Kidney capillary endothelial cell (primary cell): ENCODE measurements at places on chromosomes 5 and 9.

DNA sequence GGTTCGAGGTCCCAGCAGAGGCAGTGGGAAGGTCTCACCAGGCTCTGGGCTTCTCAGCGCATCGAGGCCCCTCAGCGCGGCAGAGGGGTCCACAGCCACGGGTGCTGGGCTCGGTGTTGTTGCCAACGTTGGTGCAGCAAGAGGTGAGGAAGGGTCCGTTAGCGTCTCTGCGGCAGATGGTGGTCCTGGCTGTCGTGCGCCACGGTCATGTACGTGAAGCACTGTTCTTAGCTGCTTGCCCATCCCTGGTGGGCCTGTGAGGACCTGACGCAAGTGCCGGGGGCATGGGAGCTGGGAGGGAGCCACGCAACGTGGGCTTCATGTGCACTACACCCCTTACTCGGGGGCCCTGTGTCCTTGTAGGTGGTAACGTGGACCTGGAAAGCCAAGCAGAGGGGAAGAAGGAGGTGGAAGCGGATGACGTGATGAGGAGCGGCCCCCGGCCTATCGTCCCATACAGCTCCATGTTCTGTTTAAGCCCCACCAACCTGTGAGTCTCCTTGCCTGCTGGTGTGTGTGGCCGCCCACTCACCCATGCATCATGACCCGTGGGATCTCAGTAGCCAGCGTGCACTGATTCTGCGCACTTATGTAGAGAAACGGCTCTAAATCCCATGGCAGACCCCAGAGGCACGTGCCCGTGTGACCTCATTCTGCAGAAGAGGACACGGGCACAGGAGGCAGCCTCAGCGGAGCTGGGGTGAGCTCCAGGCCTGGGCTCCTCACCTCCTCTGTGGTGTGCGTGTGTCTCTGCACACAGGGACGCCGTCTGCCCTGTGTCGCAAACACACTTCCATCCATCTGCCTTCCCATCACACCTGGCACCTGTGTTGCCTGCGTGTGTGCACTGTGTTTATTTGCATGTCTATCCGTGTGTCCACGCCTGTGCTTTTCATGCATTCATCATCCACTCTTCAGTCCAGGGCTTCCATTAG, 166.1 kb downstream of the CACNA1B start:
- DNase-seq = no peak

- no peak for DNase-seq
Measured at GRCh38 chr9:842635-843426, 1.3 kb downstream of the DMRT1 start.

- DNase-seq = no peak
Measured at GRCh38 chr9:119588874-119589744, 219.9 kb upstream of the BRINP1 start.

GRCh38 chr9:19136129-19136528, 8.8 kb upstream of the PLIN2 start:
- DNase-seq = no peak

GRCh38 chr9:16348531-16348930, 521.9 kb downstream of the BNC2 start:
- DNase-seq = no peak

GRCh38 chr5:103942587-103943186, 380.1 kb upstream of the NUDT12 start:
- DNase-seq = no peak

GRCh38 chr9:126558051-126558665, 55.6 kb upstream of the LMX1B start:
- peak; percentile 31 for DNase-seq

- peak; percentile 59 for DNase-seq
Measured at GRCh38 chr5:59673438-59674058, 220.0 kb downstream of the PDE4D start.

- DNase-seq = peak; percentile 32
Measured at GRCh38 chr5:133421394-133421793, 190.9 kb downstream of the FSTL4 start.

DNA sequence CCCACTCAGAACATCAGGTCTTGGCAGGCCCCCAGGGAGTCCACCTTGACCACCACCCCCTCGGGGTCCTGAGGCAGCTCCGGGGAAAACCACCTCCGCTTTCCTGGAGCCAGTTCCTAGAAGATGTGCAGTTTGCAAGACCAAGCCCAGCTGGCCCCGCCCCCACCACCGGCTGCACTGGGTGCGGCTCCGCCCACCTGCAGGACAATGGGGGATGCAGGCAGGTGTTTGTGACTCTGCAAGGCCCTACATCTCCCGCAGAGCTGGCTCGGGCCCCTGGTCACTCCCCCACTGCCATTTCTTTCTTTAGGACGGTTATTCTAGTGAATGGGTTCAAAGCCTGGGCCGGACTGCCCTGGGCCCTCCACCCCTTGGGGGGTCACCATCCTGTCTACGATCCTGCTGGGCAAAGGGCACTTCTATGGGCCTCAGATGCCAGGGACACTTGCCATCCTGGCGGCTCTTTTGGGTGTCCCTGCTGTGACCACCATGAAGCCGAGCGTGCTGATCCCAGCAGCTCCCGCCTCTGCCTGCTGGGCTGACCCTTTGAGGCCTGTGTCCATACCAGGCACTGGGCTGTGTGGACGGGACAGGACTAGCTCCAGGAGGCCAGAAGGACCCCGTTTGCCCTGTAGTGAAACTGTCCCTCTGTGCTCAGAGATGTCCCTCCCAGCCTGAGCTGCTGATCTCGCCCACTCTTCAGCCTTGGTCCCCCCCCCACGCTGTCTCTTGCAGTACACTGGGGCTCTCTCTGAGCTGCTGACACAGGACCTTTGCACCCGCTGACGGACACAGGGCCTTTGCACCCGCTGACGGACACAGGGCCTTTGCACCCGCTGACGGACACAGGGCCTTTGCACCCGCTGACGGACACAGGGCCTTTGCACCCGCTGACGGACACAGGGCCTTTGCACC, 5.9 kb upstream of the NACC2 start:
- DNase-seq = no peak

- DNase-seq = no peak
Measured at GRCh38 chr5:170355601-170356098, 33.5 kb downstream of the KCNMB1 start.

- no peak for DNase-seq
Measured at GRCh38 chr9:2261421-2262103, 246.4 kb downstream of the SMARCA2 start.
